Tibial nerve (tissue), 4 donors: ENCODE measurements at places on chromosomes 11 and 22.

- peak; percentile 44 for DNase-seq
Measured at GRCh38 chr22:24805790-24806662, at the start of gene SGSM1. Gene SGSM1 (plus strand): TSS chr22:24806211. CDS start chr22:24806326, 115 bp downstream.

DNA sequence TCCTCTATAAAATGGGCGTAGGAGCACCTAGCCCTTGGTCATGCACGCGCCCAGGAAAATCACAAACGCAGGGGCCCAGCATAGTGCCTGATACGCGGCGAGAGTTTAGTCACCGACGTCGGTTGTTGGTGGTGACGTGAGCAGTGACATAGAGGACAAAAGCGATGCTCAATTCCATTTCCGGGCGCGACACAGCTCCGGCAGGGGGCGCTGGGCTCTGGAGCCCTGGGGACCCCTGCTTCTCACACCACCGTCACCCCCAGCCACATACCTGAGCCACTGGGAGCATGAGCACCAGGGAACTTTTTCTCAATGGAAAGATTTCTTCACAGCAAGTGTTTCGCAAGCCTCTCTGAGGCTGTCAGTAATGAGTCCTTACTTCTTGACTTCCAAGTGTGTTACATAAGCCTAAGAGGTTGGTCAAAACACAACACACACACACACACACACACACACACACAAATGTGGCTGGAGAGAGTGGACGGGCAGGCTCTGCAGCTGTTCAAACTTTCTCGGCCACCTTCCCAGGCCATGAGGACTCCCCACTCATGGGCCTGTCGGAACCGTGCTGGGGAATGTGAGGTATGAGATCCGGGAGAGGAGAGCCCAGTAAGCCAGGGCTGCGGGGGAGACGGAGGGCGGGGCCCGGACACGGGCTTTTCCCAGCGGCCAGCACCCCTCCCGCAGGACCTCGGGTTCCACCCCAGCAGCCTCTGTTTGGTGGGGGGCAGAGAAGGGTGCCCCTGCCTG, 36.9 kb upstream of the LINC01488 start:
- DNase-seq: peak; percentile 86

DNA sequence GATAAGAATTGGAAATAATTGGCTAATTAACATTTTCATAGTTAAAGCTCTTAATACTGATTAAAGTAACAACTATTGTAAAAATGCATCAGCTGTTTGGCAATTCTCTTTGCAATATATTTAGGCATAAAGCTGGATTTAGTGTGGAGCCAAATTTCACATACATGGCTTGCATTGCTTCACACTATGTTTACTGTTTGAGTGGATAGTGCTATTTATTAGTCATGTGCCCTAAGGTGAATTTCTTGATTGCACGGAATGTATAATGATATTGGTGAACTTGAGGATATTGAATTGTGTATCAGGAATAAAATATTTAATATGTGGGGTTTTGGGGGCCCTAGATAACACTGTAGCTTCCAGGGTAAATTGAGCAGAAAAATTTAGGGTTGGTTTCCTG, 100.9 kb downstream of the AASDHPPT start:
- no peak for DNase-seq

- no peak for DNase-seq
Measured at GRCh38 chr11:84383576-84383975, 1097.4 kb upstream of the CCDC90B start.

GRCh38 chr11:13868710-13869397, 93.7 kb upstream of the SPON1 start:
- DNase-seq: no peak

DNA sequence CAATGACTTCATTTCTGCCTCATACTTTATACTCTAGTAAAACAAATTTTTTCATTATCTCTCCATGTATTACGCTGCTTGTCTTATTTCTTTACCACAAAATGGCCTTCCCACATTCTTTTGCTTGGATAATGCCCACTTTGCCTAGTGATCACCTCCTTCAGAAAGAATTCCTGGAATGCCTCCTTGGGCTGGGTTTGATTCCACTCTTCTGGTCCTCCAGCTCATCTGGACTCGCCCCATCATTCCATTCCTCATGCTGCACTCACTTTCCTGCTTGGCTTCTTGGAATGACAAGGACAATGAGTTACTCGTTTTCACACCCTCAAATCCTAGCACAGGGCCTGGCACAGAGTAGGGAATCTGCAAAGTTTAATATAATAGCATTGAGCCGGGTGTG, 475.1 kb upstream of the LARGE1 start:
- DNase-seq: no peak

DNA sequence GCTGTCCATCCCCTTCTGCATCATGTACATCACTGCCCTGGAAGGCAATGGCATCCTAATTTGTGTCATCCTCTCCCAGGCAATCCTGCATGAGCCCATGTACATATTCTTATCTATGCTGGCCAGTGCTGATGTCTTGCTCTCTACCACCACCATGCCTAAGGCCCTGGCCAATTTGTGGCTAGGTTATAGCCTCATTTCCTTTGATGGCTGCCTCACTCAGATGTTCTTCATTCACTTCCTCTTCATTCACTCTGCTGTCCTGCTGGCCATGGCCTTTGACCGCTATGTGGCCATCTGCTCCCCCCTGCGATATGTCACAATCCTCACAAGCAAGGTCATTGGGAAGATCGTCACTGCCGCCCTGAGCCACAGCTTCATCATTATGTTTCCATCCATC, 337 bp downstream of the OR52B6 start:
- no peak for DNase-seq

DNA sequence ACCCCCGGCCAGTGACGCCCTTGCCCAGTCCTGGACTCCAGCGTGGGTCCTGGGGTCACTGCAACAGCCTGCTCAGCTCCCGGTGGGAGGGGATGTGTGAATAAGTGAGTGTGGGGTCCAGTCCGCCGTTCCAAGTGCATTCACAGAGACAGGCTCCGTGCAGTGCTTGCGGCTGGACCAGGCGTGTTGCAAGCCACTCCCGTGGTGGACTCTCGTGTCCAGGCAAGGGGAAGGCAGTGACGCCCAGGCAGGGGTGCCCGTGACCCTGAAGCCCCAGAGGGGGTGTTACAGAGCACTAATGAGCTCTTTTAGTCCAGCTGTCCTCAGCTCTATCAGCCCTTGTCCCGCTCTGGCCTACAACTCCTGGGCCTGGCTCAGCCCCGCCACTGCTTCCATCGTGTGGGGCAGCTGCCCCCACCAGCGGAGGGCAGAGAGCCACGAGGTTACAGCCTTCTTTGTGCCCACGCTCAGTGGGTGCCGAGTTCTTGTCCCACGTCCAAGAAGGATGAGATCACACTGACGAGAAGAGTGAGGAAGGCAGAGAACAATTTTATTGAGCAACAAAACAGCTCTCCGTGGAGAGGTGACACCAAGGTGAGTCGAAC, 1807.5 kb downstream of the LRRC4C start:
- DNase-seq: no peak

- DNase-seq: no peak
Measured at GRCh38 chr22:42436404-42436803, 4.2 kb upstream of the NFAM1 start.

DNA sequence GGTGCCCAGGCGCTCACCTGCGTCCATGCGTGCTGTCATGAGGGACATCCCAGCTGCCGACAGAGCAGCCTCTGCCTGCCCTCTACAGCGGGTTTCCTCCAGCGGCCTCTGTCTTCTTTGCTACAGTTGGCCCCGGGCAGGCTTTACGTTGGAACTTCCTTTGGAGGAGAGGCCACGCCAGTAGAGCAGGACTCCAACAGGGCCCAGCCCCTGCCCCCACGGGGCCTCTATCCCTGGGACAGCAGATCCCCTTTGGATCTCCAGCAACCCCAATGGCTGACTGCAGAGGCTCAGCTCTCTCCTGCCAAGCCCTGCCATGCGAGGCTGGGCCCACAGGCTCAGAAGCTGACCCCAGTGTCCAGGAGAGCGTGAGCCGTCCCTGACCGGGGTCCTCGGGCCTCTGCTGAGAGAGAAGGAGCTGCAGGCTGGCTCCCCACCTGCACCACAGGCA, 12.1 kb downstream of the TRPM5 start:
- DNase-seq: no peak

DNA sequence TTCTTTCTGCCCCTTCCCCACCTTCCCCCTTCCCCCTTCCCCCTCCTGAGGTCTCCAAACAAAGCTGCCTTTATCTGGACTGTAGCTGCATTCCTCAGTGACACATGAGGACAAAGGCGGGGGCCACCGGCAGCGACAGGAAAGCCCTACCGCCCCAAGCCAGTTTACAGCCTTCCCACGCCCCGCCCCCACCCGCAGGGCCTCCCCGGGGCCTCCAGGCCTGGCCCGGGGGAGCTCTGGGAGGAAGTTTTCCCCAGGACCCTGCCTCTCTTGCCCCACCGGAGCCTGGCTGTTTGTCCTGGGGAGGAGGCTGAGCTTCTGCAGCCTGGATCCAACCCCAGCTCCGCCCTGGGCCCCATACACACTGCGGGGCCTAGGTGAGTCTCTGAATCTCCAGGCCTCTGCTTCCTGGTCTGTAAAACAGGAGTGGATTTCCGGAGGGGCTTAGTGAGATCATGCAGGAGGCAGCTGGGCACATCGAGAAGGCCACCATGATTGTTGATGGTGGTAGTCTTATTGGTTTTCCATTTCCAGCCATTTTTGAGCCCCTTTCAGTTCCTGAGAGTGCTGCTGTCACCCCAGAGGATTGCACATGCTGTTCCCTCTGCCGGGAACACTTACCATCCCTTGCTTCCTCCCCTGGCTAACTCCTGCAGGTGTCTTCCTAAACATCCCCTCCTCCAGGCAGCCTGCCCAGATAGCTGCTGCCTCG, 130.7 kb downstream of the MN1 start:
- DNase-seq: no peak

- no peak for DNase-seq
Measured at GRCh38 chr11:112877581-112877980, 83.6 kb upstream of the NCAM1 start.

DNA sequence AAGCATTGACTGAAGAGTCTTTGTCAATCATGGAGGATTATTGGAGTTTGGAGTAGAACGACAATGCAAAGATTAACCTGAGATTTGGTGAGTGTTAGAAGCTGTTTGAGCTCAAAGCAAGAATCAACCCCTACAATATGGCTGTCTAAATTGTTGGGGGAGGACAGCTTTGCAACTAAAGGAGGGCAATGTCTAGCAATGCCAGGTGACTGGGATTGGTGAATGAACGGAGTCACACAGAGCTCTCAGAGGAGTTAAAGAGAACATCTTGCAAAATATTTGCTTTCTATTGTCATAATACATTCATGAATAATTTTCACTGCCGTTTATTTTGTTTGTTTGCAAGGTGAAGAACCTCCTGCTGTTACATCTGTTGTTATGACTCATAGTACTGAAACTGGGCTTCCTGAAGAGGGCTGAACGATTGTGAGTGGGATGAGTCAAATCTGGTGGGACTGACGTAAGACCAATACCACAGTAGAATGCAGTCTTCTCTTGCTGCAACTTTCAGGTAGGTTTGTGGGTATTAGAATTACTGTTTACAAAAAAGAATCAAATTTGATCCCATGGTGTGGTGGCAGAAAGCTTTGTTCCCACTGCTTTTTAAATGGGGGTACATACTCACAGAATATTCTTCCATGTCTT, 281.9 kb downstream of the CADM1 start:
- DNase-seq: no peak

- DNase-seq: no peak
Measured at GRCh38 chr11:87405843-87406242, 368.1 kb downstream of the TMEM135 start.

DNA sequence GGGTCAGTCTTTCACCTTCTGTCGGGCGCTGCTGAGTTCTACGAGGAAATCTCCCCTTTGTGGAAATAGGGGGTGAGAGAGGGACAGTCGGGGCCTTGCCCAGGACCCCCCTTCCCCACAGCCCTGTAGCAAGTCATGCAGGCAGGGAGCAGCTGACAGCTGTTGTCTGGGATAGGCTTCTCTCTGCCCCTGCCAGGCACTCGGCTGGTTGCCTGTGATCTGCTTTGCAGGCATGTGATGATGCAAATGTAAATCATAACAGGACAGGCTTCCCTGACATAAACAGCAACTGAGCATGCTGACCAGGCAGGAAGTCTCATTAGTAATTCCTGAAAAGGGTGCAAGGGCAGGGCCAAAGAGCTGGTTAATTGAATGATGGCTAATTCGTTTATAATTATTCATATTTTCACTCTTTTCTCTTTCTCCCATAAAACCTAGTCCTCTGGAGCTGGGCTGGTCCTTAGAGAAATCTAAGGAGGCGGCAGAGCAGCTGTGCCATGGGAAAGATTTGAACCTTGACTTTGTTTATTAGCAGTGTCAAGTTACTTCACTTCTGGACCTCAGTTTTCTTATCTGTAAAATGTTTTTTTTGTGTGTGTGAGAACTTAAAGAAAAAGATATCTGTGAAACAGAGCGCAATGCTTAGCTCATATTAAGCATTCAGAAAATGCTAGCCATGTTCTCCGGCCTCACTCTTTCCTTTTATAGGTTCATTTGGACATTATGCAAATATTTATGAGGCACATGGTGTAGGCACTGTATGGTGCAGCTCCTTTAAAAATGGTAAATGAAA, 129.7 kb downstream of the LDLRAD3 start:
- DNase-seq: no peak

DNA sequence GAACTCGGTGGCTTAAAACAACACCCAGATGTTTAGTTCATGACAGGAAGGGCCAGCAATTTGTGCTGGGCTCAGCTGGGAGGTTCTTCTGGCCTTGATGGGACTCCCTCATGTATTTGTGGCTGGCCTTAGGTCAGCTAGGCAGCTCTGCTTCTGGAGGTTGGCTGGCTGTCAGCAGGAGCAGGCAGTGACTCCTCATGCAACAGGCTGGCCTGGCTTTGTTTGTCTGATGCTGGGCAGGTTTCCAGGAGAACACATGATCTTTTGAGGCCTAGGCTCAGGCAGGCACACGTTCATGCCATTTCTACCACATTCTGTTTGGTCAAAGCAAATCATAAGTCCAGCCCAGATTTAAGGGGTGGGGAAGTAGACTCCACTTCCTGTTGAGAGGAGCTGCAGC, 571.2 kb downstream of the TBC1D22A start:
- no peak for DNase-seq

DNA sequence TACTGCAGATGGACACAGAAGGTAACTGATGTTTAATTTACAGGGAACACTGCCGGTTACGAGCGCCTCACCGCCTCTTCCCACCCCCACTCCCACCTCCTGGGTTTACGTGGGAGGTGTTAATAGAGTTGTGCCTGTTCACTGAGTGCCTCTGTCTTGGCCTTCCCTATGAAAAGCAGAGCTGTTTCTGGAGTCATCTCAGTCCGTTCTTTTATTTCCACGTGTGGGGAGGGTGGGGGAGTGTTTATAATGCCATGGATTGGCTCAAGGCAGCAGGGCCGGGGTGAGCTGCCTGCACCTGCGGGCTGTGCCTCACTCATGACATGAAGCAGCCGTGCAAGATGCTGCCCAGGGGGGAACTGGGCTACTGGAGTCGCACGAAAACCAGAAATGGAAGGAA, 322.7 kb downstream of the CADM1 start:
- no peak for DNase-seq

- DNase-seq: no peak
Measured at GRCh38 chr11:81301166-81301830, 1432.4 kb downstream of the FAM181B start.

GRCh38 chr11:130886704-130887103, 29.6 kb downstream of the SNX19 start:
- DNase-seq: no peak
